ENCODE measurements at places on chromosomes 4 and X. TPM values are rescaled to one million over a fixed set of nuclear protein-coding genes. Genes with fewer than 3 reads are reported as not detected.
A peak's percentile ranks its signal among the peaks of the same experiment; 100 is the strongest.

- DNase-seq, result peak; percentile 25
- no peaks in the 10 kb centered on the region for H3K4me1 ChIP-seq
- peak overlapping the region; percentile 85 for H3K27ac ChIP-seq
- H3K36me3 ChIP-seq, result no peaks in the 10 kb centered on the region
- no peaks in the 10 kb centered on the region for H3K27me3 ChIP-seq
Measured at GRCh38 chrX:18674417-18674787, 2.5 kb upstream of the RS1 start.

GRCh38 chr4:167602157-167602556 is 367.9 kb upstream of the SPOCK3 start:
- no peaks in the 10 kb centered on the region for H3K36me3 ChIP-seq
- no peaks in the 10 kb centered on the region for H3K27me3 ChIP-seq
- no peaks in the 10 kb centered on the region for H3K4me1 ChIP-seq
- H3K27ac ChIP-seq, result no peak overlapping the region

DNA sequence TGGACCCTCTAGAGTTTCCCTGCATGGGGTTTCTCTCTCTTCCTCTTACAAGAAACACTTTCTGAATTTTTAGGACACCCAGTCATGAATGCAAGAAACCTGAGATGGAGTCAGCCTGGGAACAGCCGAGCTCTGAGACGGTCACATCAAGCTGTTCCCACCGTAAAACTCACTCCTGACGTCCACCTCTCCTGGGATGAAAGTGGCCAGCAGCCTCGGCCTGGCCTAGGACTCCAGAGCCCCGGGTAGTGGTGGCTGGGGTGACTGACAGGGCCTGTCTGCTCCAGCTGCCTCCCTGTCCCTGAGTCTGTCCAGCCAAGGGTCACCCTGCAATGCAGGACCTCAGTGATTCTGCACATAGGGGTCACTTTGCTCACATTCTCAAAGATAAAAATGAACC is 217.8 kb downstream of the SHOX start:
- no peaks in the 10 kb centered on the region for H3K27me3 ChIP-seq
- H3K36me3 ChIP-seq, result no peaks in the 10 kb centered on the region
- H3K27ac ChIP-seq, result no peak overlapping the region

Gene ZRSR2
- total RNA-seq, result not detected

GRCh38 chr4:166422475-166422874 is 549.4 kb downstream of the TLL1 start:
- no peak overlapping the region for H3K4me3 ChIP-seq
- H3K4me1 ChIP-seq, result no peaks in the 10 kb centered on the region
- no peaks in the 10 kb centered on the region for H3K36me3 ChIP-seq
- DNase-seq, result no peak

Gene MAEA
- 210 TPM for total RNA-seq

DNA sequence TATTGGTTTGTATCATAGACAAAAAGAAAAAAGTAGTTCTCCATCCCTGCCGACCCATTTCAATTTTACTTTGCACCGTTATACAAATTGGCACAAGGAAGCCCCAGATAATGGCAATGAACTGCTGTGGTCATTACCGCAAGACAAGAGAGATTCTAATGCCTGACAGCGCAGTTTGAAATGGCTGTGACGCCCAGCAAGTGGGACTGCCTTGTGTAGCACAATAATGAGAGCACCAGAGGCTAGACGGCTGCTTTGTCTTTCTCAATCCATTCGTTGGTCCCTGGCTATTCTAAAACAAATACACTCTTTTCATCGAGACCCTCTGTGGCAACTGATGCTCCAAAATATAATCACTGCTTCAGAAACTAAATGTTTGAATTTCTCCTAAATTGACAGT is 192.4 kb upstream of the NEIL3 start:
- H3K36me3 ChIP-seq, result no peaks in the 10 kb centered on the region
- no peak for DNase-seq
- H3K27ac ChIP-seq, result no peak overlapping the region

Gene MAGEB17
- total RNA-seq, result not detected

GRCh38 chrX:65589304-65589703 is 54.7 kb upstream of the LAS1L start:
- H3K4me3 ChIP-seq, result no peak overlapping the region
- no peak overlapping the region for H3K27ac ChIP-seq
- H3K4me1 ChIP-seq, result no peaks in the 10 kb centered on the region
- H3K36me3 ChIP-seq, result no peaks in the 10 kb centered on the region
- no peak for DNase-seq

DNA sequence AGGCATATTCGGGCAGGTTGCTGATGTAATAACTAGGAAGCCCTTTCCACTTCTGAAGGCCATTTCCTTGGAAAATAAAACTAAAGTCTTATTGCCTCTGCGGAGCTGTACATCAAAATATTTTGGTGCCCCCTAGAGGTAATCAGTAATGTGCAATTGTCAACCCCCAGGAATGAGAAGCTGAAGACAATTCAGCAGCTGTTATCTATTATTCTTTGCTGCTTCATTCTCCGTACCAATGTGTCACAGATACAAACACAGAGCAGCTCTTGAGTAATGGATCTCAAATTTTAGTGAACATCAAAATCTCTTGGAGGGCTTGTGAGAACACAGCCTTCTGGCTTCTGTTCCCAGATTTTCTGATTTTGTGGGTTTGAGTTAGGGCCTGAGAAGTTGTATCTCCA is 3.5 kb upstream of the SLIT2 start:
- H3K36me3 ChIP-seq, result no peaks in the 10 kb centered on the region
- peaks cover 25% of the 10 kb centered on the region for H3K27me3 ChIP-seq
- DNase-seq, result no peak
- peaks cover 11% of the 10 kb centered on the region for H3K4me1 ChIP-seq
- no peak overlapping the region for H3K27ac ChIP-seq
- no peak overlapping the region for H3K4me3 ChIP-seq

DNA sequence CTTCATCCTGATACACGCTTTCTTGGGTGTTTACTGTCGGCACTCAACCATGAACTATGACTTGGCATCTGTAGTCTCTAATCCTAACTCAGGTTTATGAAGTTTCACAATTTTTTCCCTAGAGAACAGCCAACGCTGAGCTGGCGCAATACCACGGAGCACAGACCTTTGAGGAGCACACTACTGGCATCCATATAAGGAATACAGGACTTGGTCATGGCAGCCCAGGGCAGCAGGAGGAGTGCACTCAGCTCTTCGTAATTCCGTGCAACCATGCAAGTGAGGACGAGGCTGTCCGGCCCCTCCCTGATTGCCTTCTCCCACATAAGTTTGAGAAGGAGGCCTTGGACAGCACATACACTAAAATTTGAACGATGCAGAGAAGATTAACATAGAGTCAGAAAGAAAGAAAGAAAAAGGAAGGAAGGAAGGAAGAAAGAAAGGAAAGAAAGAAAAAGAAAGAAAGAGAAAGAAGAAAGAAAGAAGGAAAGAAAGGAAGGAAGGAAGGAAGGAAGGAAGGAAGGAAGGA is 41.0 kb upstream of the PDLIM5 start:
- H3K27me3 ChIP-seq, result no peaks in the 10 kb centered on the region
- peak overlapping the region; percentile 13 for H3K27ac ChIP-seq
- no peaks in the 10 kb centered on the region for H3K36me3 ChIP-seq
- no peaks in the 10 kb centered on the region for H3K4me1 ChIP-seq
- no peak overlapping the region for H3K4me3 ChIP-seq

- no peaks in the 10 kb centered on the region for H3K27me3 ChIP-seq
- no peaks in the 10 kb centered on the region for H3K4me1 ChIP-seq
- no peak overlapping the region for H3K27ac ChIP-seq
- H3K4me3 ChIP-seq, result no peak overlapping the region
- H3K36me3 ChIP-seq, result no peaks in the 10 kb centered on the region
- DNase-seq, result no peak
Measured at GRCh38 chr4:31365006-31365690, 645.0 kb downstream of the PCDH7 start.

- DNase-seq, result no peak
- H3K4me3 ChIP-seq, result no peak overlapping the region
- no peaks in the 10 kb centered on the region for H3K36me3 ChIP-seq
- no peak overlapping the region for H3K27ac ChIP-seq
- no peaks in the 10 kb centered on the region for H3K27me3 ChIP-seq
Measured at GRCh38 chr4:108116423-108117168, 52.1 kb downstream of the LEF1 start.

DNA sequence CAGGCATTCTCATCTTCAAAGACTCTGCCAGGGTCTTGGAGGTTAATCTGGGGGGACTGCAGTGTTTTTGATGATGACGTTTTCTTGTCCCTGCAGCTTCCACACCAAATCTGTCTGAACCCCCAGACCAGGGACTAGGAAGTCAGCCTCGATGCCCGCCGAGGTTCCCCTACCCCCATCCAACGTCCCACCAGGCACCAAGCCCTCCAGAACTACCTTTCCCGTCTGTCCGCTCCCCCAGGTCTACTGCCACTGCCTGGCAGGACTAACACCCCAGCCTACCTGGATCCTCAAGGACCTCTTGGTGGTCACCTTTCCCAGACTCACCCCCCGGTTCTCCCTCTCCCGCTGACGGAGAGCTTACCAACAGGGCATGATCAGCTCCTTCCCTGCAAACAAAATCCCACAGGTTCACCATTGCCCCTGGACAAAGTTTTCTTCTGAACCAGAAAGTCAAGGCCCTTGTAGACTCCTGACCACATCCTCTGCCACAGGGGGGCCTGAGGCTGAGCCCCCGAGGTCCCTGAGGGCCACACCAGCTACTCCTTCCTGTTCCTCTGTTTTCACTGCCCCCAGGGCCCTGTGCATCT is 40.9 kb downstream of the HMX1 start:
- H3K36me3 ChIP-seq, result no peaks in the 10 kb centered on the region
- H3K27me3 ChIP-seq, result no peaks in the 10 kb centered on the region
- H3K4me3 ChIP-seq, result no peak overlapping the region
- peak; percentile 2 for DNase-seq
- H3K4me1 ChIP-seq, result no peaks in the 10 kb centered on the region

DNA sequence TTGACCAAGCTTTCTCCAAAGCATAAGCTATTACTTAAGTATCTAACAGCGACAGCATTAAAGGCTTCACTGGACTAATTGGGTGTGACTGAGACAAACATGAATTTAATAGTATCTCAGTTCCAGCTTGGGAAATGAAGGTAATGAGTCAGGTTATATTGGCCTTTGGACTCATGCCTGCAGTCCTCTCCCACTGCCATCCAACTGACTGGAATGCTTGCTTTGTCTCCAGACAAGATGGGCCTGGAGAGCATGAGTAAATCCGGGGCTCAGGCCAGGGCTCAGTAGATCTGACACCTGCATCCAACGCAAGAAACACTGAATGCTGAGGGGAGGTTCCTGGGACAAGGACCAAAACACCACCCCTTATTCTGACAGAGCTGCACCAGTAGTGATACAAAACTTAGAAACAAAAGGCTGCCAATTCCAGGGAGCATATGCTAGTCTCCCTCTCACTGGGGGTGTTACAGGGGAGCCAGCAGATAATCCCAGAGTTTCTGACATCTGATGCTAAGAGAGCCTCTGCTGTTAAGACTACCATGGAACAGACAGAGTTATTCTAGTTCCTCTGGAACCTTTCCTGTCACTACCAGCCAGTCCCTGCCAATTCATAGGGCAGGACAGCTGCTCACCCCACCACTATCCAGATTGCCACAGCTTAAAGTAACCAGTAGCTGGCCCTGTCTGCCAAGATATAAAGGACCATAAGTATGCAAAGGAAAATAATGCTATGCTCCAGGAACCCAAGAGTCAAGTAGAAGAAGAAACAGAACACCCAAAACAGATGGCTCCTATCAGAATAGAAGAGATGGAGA is 293.8 kb downstream of the IQCM start:
- peak; percentile 28 for DNase-seq
- H3K27me3 ChIP-seq, result no peaks in the 10 kb centered on the region
- peaks cover 10% of the 10 kb centered on the region for H3K4me1 ChIP-seq
- H3K27ac ChIP-seq, result no peak overlapping the region

Gene TBC1D9
- 15.1 TPM for total RNA-seq

GRCh38 chrX:48920718-48921104 is 1.9 kb upstream of the PIM2 start:
- DNase-seq, result no peak
- peaks cover 4% of the 10 kb centered on the region for H3K36me3 ChIP-seq
- H3K4me3 ChIP-seq, result no peak overlapping the region
- peaks cover 10% of the 10 kb centered on the region for H3K4me1 ChIP-seq
- H3K27ac ChIP-seq, result peak overlapping the region; percentile 94

GRCh38 chr4:88528861-88529260 is 5.3 kb upstream of the PYURF start:
- no peaks in the 10 kb centered on the region for H3K27me3 ChIP-seq
- H3K4me1 ChIP-seq, result peaks cover 6% of the 10 kb centered on the region
- H3K4me3 ChIP-seq, result no peak overlapping the region
- DNase-seq, result no peak
- no peaks in the 10 kb centered on the region for H3K36me3 ChIP-seq
- H3K27ac ChIP-seq, result no peak overlapping the region

DNA sequence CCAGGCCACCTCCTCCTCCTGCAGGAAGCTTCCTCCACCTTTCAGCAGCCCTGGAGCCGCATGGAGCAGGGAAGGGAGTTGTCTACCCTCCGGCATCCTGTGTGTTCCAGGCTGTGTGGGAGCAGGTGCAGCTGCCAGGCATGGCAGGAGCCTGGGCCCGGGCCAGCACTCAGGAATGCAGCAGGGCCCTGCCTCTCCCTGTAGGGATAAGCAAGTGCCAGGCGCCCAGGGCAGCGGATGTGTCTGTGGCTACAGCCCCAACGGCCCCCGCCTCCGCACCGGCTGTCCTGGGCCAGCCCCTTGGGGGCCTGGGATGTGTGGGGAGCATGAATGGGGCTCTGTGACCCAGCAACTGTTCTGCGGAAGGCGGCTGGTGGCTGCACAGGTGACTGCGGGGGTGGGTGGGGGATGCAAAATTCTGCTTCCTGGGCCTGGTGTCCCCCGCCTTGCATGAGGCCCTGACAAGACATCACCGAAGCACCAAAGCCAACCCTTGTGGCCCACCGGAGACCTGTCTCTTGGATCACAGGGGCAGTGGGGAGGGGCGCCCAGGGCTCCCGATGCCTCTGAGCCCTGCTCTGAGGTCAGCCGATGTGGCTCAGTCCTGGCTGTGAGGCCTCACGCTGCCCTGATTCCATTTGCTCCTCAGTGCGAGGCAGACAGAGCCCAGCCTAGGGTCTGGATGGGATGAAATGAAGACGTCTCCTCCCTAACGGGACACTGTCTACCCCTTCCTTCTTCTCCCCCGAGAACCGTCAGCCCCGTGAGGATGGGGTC is 1.4 kb upstream of the DOK7 start:
- H3K4me3 ChIP-seq, result no peak overlapping the region
- H3K36me3 ChIP-seq, result no peaks in the 10 kb centered on the region
- peaks cover 42% of the 10 kb centered on the region for H3K27me3 ChIP-seq
- H3K27ac ChIP-seq, result no peak overlapping the region
- peak; percentile 62 for DNase-seq

Gene WAS
- total RNA-seq, result 13.1 TPM

Gene EMCN
- 1.2 TPM for total RNA-seq

Gene CHRDL1
- 19.2 TPM for total RNA-seq

DNA sequence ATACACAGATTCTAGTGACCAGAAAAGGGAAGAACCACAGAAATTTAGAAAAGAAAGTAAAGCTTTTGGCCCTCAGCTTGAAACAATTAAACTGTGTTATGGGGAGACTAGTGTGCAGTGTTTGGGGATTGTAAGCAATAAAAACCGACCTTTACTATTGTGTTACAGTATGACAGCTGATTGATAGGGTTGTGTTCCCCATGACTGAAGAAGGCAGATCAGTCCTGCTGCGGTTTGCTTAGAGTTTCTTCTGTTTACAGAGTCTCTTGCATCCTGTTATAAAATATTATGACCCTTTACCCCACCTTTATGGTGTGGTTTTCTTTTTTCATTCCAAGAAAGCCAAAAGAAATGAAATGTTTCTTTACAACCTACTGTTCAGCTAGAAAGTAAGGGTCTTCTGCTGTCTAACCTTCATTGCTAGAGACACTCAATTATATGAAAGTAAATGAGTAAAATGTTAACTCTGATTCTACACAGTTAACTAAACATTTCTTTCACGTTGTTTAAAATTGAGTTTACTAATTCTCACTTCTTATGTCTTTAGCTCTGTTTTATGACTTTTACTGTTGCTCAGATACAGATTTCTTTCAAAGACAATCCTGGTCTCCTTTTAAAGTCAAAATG is 18.1 kb downstream of the CHIC1 start:
- DNase-seq, result no peak
- no peaks in the 10 kb centered on the region for H3K27me3 ChIP-seq
- H3K4me3 ChIP-seq, result peak overlapping the region; percentile 9
- no peaks in the 10 kb centered on the region for H3K36me3 ChIP-seq
- H3K4me1 ChIP-seq, result no peaks in the 10 kb centered on the region

All from transverse colon (tissue), 4 donors.